ENCODE measurements at places on chromosomes 3 and 15.

DNA sequence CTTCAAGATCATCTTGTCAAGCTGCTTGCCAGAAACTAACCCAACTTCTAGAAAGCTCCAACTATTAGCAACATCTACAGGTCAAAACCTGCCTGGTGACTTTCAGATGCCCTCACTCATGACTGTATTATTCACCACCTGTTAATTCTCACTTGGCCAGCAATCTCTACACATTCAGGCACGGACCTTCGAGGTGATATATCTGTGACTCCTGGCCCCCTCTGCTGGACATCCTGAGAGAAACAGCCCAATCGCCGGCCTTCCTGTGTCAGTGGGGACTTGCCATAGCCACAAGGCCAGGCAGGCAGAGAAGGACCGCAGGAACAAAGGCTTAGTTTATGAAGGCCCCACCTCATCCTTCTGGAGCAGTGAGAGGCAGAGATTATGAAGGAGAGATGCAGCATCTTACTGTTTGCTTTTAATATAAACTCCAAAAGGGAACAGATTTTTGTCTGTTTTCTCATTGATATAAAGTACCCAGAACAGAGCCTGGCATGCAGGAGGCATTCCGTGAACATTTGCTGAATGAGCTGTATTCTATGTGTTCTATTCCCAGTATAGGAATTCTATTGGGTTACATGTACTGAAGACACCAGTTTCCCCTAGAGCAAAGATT is 24.4 kb upstream of the OCA2 start:
- DNase-seq = peak; percentile 44

GRCh38 chr15:88954431-88955277 is 41.5 kb upstream of the MFGE8 start:
- no peak for DNase-seq

DNA sequence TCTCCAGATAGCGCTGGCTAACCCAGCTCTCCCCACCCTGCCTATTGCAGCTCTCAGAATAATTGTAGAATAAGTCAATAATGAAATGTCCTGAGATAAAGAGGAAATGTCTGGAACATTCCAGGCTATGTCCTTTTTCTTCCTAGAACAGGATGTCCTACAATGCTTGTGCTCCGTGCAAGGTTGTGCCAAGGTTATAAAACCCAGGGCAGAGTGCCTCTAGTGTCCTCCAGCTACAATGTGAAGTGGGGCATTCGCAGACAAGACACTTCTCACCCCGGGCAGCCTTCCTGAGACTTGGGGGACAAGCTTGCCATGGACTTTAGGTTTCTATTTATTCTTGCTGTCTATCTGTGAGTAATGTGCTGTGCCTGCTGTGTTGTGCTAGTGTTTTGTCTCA is 900.6 kb downstream of the TUSC7 start:
- DNase-seq = no peak

DNA sequence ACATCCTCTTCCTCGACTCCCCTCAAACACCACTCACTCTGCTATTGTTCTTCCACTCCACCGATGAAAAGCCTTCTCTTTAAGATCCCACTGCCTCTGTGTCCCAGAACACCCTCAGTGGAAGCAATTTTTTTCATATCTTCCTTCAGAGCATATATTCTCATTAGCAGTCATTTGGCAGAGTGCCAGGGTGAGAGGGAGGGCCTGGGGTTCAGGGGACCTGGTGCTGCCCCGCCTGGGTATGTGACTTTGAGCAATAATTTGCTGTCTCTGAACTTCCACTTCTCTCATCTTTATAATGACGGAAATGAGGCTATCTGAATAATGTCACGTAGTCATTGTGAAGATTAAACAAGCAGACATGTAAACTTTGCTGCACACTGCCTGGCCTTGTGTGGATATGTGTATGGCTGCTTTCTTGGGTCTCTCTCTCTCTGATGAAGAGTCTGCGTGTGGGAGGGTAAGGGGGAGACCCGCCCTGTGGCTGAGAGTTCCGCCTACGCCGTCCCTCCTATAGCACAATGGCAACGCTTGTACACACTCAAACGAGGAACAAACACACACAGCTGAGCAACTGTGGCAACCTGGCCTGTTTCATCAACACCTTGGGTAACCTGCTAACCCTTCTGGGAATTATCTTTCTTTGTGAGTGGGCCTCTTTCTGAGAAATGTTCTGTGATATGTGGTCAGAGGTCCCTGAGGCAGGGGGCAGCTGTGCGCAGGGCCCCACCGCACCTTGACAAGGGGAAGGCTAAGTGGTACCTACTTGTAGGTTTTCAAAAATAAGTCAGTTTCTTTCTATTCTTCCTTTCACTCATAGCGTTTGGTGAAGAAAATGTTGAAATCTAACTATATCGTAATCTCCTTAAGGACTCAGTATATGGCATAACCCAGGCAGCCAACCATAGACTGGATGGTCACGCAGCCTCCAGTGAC is 369.8 kb downstream of the SV2B start:
- no peak for DNase-seq

Data from kidney epithelial cell (primary cell).